ENCODE measurements at places on chromosomes 11 and 22.

- DNase-seq, result no peak
Observed at GRCh38 chr22:39392341-39392948, 7.1 kb upstream of the TAB1 start.

DNA sequence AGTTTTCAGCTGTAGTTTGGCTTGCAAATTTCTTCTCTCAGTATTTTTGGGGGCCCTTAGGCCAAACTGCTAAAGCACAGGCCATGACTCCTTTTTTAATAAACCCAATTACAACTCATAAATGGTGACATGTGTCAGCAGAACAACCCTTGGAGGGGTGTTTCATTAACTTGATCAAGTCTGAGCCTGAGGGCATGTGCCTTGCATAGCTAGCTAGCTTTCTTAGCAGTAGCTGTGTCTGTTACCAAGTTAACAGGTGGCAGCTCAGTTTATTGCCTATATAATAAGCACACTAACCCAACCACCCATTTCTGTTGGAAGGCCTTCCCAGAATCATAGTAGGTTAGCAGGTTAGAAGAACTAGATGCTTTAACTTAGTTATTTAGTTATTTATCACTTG, 950.3 kb upstream of the CCDC90B start:
- no peak for DNase-seq

- DNase-seq, result no peak
Observed at GRCh38 chr22:47129902-47130635, 367.6 kb downstream of the TBC1D22A start.

DNA sequence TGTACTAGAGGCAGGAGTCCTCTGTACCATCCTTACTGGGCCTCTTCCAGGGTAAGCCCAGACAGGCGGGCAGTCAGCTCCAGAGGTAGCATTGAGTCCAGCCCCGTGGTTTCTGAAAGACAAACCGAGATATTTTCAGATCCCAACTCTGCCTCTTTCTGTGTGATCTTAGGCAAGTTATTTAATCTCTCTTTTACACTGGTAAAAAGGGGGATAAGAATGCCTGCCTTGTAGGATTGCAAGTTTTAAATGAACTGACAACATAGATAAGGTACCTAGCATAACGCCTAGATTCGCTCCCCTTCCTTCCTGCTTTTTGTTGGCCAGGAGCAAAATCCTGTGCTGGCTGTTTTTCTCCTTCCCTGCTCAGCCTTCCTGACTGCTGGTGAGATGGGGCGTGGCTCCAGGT, 56.4 kb upstream of the NNMT start:
- no peak for DNase-seq

- peak; percentile 25 for DNase-seq
Observed at GRCh38 chr22:20779818-20780158, 5.9 kb downstream of the SERPIND1 start.

GRCh38 chr11:82673631-82674030, 60.0 kb downstream of the FAM181B start:
- no peak for DNase-seq

DNA sequence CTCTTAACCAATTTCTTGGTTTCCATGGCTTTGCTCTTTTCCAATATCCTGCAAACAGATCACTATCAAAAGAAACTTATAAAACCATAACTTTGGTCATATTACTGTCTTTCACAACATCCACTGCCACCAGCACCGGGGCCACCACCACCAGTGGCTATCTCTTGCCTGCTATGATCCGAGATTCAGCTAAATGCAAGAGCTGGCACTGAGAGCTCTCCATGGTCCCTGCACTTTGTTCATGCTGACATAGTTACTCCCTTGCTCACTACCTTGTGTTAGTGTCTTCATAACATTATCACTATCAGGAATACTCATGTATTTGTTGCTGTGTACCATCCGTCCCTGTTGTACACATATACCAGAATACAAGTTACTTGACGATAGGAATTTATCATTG, 299.0 kb downstream of the ETS1 start:
- DNase-seq, result no peak

- DNase-seq, result no peak
Observed at GRCh38 chr22:40674274-40674673, 5.0 kb upstream of the MCHR1 start.

- peak; percentile 40 for DNase-seq
Observed at GRCh38 chr11:11243590-11244469, 109.2 kb downstream of the CSNK2A3 start.

- no peak for DNase-seq
Observed at GRCh38 chr22:20889025-20889704, 28.0 kb upstream of the CRKL start.

GRCh38 chr11:117583063-117583801, 213.8 kb downstream of the DSCAML1 start:
- no peak for DNase-seq

GRCh38 chr11:122976734-122977469, 4.7 kb downstream of the BSX start:
- DNase-seq, result no peak

- DNase-seq, result no peak
Observed at GRCh38 chr11:118435290-118435892, 901 bp upstream of the KMT2A start.

GRCh38 chr11:102581066-102581465, 44.1 kb downstream of the MMP20 start:
- DNase-seq, result peak; percentile 81

GRCh38 chr11:88300888-88301487, 36.5 kb downstream of the CTSC start:
- DNase-seq, result no peak

GRCh38 chr11:108037636-108038035, 28.9 kb downstream of the CUL5 start:
- DNase-seq, result no peak

- no peak for DNase-seq
Observed at GRCh38 chr22:22940961-22941605, 53.5 kb downstream of the IGLL5 start.

DNA sequence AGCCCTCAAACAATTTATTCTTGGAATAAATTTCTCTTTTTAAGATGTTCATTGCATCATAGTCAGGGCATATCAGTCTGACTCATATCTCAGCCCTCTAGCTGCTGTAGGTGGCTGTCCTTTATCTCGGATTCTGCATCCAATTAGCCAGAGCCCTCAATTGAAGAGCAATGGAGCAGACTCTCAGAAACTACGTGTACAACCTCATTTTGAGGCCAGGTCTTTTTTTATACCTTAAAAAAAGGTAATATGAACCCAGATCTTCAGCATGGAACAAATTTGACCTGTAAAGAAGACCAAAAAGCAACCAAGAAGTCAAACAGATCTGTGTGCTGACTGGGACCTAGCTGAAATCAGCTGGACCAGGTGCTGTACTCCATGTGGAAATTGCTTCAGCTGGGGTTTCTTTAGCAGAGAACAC, 8.7 kb downstream of the OR52A5 start:
- DNase-seq, result no peak

DNA sequence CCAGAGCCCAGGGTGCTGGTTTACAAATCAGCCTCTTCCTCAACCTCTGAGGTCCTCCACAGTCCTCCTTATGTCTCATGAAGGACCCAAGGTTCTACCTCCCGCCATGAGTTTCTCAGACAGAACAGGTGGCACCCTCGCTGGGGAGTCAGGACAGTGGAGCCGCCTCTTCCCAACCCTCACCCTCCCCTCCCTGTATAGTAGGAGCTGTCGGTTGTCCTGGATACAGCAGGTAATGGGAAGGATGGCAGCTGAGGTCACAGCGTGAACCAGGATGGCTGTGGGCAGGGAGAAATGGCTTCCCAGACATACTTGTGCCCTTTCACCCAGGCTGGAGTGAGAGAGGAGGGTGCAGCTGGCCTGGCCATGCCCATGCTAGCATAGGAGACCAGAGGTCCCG, 134.6 kb downstream of the CHST1 start:
- DNase-seq, result no peak
